Activated T-helper 9 cell treated with anti-CD3 and anti-CD28 coated beads, Interleukin-2, amount 50 U/mL, for 16 hours (primary cell): ENCODE measurements at places on chromosomes 3 and 15.

- DNase-seq: no peak
Observed at GRCh38 chr15:84789762-84790161, 27.4 kb upstream of the ALPK3 start.

DNA sequence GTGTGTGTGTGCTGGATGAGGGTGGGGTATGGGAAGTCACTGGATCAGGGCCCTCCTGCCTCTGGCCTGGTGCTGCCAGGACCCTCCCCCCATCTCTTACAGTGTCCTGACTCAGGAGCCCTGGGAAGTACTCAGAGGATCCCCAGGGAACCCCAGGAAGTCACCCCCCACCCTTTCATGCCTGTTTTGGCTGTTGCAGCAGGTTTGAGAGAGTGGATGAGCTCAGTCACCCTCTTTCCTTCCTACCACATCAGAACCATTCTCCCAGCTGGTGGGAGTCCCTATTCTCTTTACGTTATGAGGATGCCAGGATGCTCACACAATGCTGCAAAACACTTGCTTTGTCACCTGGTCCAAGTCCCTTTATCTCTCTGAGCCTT, 59.0 kb downstream of the BDH1 start:
- no peak for DNase-seq

DNA sequence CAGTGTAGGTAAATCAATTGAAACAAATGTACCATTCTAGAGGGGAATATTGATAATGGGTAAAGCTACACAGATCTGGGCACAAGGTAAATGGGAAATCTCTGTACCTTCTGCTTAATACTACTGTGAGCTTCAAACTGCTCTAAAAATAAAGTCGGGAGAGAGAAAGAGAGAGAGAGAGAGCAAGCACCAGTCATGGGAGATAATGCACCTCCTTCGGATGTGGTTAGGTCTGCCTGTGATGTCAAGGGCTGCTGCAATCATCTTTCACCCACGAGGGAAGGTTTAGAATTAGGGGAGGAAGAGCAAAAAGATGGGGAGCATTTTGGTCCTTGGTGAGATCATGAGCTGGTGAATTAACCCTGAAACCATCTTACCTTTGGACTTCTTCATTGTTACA, 219.1 kb downstream of the ZNF385D start:
- DNase-seq: no peak

GRCh38 chr15:77632534-77633133, at the start of gene LINGO1:
Gene LINGO1 (minus strand): TSS chr15:77632912. CDS start chr15:77632315, 597 bp downstream.
- no peak for DNase-seq

GRCh38 chr15:86300390-86301125, 220.9 kb downstream of the AGBL1 start:
- no peak for DNase-seq

GRCh38 chr15:25175033-25175788, 220.4 kb downstream of the SNRPN start:
- no peak for DNase-seq

DNA sequence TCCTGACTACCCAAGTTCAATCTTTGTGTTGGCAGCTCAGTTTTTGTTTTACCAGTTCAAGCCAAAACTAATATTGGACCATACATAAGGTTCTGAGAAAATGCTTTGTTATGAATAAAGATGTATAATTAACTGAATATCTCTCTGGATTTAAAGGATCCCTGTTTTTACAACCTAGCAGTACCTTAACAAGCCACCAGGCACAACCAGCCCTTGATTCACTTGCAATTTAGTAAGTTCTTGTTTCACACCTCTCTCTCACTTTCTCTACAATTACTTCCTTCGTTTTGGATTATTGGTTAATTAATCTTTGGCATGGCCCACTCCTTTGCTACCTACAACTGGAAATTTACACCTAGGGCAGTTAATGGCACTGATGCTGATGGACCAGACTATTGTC, 531.9 kb downstream of the SQOR start:
- no peak for DNase-seq

GRCh38 chr3:168533600-168533999, 437.9 kb upstream of the GOLIM4 start:
- no peak for DNase-seq

- no peak for DNase-seq
Observed at GRCh38 chr3:160852856-160853255, 96.8 kb downstream of the PPM1L start.

GRCh38 chr3:153158961-153159735, 2.9 kb upstream of the RAP2B start:
- DNase-seq: no peak

DNA sequence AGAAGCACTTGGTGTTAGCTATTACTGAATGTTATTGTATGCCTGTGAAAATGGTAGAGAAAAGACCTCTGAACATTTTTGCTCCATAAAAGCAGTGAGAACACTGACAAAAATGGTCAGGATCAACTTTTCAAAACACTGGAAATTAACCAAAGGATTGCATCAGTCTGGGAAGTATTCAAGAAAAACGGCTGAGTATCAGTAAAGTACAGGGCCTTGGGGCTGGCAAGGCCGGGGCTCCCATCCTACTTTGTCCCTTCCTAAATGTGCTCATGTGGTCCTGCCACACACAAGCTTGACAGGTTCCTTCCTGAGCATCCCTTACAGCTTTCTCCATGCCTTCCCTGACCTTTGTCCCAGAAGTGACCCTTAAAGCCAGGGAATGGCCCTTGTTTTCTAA, 84.0 kb downstream of the CFAP20DC start:
- no peak for DNase-seq

- no peak for DNase-seq
Observed at GRCh38 chr15:84893607-84894006, 9.1 kb downstream of the SLC28A1 start.

DNA sequence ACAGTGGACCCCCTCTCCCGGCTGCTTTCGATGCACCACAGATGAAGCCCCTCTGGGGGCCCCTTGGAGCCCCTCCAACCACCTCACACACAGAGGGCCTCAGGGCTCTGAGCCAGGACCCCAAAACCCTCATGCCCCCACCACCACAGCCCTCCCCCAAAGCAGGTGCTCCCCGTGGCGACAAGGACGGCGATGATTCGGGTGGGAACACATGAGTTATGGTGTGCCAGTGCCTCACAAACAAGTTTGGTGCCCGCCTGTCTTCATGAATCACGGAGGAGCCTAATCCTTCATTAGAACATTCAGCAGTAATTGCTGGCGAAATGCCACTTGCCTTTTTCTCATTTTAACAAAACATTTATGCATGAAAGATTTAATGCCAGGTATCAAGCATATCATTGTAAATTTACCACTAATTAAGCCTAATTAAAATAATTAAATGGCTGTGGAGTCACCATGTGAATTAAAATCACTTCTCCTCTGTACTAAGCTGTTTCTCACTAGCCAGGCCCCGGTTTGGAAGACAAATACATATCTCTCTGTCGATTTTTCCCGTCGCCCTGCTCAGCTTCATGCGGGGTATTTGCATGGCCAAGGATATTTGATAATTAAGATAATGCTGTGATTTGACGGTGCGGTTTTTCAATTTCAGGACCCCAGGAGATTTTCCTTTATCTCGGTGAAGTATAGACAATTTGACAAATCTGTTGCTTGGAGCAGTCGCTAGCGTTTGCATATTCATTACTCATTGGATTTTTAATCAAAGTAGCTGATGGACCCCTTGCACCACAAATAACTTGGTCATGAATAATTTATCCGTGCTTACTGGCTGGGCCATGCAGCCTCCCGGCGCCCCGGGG, 157.0 kb downstream of the TLE3 start:
- DNase-seq: no peak

GRCh38 chr15:27863000-27863399, 236.1 kb downstream of the OCA2 start:
- DNase-seq: no peak

- DNase-seq: no peak
Observed at GRCh38 chr15:43299411-43299810, 31.0 kb downstream of the LCMT2 start.

DNA sequence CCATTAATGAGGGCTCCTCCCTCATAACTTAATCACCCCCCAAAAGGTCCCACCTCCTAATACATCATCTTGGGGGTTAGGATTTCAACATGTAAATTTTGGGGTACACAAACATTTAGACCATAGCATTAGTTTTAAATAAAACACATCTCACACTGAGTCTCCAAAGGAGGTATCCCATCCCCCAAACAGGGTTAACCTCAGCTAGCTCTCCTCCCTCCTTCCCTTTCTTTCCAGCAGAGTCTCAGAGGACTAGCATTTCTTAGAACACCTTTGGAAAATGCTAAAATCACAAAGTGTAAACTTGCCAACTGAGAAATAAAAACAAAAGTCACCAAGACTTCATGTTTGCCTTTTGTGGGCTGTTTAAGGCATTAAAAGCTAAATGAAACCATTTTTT, 51.2 kb upstream of the FOXB1 start:
- DNase-seq: no peak

DNA sequence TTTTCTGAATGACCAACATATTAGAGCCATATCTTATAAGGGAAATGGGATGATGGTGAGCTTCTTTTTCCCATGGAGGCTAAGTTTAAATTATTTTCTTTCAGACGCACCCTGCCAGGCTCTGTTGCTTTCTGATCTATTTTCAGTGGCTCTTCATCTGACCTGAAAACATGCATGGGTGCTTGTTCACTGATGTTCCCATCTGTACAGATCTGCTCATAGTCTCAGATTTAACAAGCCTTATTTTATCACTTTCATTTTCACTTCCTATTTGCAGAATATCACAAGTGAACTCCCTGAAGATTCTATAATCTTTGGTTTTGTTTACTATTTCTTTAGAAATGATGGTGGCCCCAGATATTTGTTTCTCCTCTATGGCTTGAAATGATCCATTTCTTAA, 31.1 kb upstream of the SUCLG2 start:
- DNase-seq: no peak

- no peak for DNase-seq
Observed at GRCh38 chr3:175335229-175335628, 476.1 kb downstream of the NAALADL2 start.

- DNase-seq: no peak
Observed at GRCh38 chr3:25547103-25547502, 117.6 kb downstream of the TOP2B start.
